Stimulated activated CD8-positive, alpha-beta memory T cell treated with anti-CD3 and anti-CD28 coated beads, Interleukin-2, amount 100 ng/mL, for 1 hour (primary cell): ENCODE measurements at places on chromosomes 6 and 20.

DNA sequence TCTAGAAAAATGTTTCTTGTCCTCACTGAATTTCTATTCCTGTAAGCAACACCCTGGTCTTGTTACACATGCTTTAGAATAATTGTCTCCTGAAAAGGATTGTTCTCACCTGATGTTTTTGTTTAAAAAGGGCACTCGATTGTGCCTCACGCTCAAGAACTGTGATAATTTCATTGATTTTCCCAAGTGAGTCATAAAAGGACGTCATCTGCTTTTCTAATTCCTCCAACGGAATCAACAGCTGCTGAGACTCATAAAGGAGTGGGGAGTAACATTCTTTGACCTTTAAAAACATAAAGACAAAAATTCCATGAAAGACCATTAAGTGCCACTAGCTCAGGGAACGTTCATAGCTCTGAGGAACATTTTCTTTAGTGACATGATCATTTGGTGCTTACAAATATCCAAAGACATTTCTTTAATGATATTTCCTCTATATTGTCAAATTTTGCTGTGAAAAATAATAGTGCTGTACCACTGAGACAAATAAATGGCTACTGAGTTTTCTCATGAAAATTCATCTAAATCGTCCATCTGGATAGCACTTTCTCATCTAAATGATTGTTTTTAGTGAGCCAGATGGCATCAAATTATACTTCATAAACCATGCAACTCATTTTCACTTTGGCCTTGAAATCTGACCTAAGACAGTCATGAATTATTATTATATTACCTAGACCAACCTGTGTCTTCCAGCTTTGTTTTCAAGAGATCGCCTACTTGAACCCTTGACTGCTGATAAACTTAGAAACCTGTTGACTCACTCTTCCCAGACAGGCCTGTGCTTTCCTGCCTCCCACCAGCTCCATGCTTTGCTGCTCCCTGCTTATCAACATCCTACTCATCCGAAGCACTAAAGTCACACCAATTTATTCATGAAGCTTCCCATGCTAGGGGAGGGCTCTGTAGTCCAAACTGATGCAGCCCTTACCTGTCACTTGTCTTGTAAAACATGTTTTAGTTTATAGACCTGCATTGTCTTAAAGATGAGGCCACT lies 178.2 kb downstream of the SYNE1 start:
- DNase-seq: no peak

GRCh38 chr20:17611540-17612286 lies 41.8 kb downstream of the DSTN start:
- no peak for DNase-seq

GRCh38 chr6:93083337-93084230 lies 335.8 kb downstream of the EPHA7 start:
- no peak for DNase-seq

DNA sequence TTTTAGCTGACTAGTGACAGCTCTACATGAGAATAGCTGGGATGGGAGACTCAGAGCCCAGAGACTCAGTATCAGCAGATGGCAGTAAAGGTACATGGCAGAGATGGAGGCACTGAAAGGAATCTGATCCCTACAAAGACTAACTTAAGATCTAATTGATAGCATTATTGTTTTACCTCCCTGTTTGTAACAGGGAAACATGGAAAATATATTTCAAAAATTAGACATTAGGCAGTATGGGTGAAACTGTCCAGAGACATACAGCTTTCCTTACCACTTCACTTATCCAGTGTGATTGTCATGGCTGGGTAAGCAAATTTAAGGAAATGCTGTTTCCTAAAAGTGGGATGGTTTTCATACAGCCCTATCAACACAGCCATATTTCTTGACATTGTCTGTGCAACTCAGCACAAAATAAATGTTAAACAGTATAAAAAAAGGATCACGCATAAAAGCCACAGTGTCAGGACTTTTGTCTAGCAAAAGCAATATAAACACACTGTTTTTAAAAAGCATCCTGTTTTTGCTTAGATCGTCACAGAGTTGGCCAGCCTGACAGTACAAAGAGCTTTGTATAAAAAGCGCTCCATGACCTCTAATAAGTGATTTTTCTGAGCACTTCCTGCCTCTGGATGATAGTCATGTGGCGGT lies 376.9 kb downstream of the PHF3 start:
- DNase-seq: no peak

- DNase-seq: no peak
Measured at GRCh38 chr6:118740372-118740771, 89.0 kb upstream of the CEP85L start.

- DNase-seq: no peak
Measured at GRCh38 chr6:130269969-130270635, 47.4 kb upstream of the SAMD3 start.

- no peak for DNase-seq
Measured at GRCh38 chr20:36008461-36009035, 40.2 kb downstream of the CNBD2 start.

GRCh38 chr6:75800708-75801505 lies 51.9 kb downstream of the MYO6 start:
- DNase-seq: no peak

GRCh38 chr6:46816626-46817025 lies 23.4 kb downstream of the MEP1A start:
- DNase-seq: no peak

DNA sequence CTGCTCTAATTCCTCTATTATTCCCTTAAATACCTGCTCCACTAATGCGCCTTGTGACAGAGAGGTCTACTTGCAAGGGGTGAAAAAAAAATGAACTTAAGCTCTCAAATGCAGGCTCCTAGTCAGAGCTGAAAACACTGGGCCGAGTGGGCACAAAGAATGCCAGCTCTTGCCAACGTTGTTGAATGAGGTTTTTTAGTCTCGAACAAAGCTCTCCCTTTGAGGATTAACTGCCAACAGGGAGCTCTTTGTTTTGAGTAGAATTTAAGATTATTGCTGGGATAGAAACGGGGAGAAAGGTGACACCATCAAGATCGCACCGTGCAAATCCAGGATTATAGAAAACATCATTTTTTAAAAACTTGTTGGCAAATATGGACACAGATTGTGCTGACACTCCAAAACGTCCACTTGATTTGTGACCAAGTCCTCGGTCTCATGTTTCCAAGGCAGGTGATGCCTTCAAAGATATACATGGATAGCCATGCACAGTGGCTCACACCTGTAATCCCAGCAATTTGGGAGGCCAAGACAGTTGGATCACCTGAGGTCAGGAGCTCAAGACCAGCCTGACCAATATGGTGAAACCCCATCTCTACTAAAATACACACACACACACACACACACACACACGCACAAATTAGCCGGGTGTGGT lies 163.2 kb downstream of the BMP7 start:
- DNase-seq: no peak
